Ammon's horn (tissue), 1 donor: ENCODE measurements at places on chromosomes 5 and 9.
A peak's percentile ranks its signal among the peaks of the same experiment; 100 is the strongest.

DNA sequence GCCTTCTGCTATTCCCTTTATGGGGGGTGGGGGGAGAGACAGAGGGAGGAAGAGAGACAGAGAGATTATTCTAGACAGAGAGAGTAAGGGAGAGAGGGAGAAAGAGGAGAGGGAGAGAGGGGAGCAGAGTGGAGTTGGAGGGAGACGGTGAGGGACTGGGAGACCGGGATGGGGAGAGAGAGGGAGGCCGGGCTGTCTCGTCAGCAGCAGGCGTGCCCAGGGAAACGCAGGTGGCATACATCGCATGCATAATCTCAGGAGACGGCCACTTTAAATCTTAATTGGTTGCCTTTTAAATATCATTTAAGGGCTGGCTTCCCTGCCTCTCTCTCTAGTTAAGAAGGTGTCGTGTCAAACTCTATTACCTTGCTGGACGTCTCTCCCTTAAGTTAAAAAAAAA, 8.4 kb downstream of the IRX4 start:
- no peak for DNase-seq

- DNase-seq: no peak
Observed at GRCh38 chr5:122374110-122374509, 62.1 kb downstream of the SNCAIP start.

DNA sequence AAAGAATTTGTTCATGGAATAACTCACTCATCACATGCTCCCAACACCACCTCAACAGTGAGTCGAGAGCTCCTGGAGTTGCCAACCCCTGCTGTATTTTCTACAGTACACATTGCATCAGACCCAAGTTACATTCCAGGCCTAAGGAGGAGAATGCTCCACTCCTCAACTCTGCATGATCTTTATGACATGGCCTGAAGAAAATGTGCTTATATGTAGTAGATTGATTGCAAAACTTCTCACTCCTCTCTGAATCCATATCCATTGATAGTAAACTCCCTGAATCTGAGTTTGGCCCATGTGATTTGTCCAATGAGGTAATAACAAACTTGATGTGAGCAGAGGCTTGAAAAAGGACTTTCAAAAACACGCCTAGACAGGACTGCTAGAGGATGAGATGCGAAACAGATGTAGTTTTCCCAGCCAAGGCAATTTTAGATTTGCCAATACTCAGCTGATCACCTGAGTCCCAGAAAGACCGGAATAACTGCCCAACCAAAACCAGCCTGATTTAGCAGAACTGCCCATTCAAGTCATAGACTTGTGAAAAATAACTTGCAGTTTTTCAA, 29.0 kb upstream of the PAPPA start:
- DNase-seq: no peak

DNA sequence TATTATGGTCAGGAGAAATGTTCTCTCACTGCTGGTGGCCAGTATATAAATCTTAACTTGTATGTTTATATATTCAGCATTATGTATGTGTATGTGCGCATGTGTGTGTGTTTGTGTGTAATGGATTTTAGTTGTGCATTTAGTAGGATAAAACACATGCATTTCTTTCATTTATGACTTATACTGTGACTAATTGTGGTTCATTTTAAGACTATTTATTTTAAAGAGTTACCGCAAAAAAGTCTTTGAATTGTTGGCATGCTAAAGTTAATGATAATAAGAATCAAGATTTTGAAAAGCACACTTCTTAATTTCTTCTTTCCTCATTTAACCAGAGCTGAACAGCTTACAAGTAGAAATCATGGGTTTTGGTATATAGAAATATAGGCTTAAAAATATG, 60.9 kb downstream of the RAI14 start:
- no peak for DNase-seq

- peak; percentile 62 for DNase-seq
Observed at GRCh38 chr9:18438300-18438925, 35.5 kb upstream of the ADAMTSL1 start.

GRCh38 chr5:103295424-103295823, 36.9 kb downstream of the MACIR start:
- no peak for DNase-seq

GRCh38 chr9:108885643-108886348, 23.7 kb downstream of the ACTL7A start:
- DNase-seq: no peak

- no peak for DNase-seq
Observed at GRCh38 chr9:99038484-99038820, 66.5 kb upstream of the TGFBR1 start.

- no peak for DNase-seq
Observed at GRCh38 chr9:125646621-125647100, 60.3 kb downstream of the MAPKAP1 start.

GRCh38 chr5:90170261-90170660, 239.3 kb downstream of the CETN3 start:
- DNase-seq: peak; percentile 14

DNA sequence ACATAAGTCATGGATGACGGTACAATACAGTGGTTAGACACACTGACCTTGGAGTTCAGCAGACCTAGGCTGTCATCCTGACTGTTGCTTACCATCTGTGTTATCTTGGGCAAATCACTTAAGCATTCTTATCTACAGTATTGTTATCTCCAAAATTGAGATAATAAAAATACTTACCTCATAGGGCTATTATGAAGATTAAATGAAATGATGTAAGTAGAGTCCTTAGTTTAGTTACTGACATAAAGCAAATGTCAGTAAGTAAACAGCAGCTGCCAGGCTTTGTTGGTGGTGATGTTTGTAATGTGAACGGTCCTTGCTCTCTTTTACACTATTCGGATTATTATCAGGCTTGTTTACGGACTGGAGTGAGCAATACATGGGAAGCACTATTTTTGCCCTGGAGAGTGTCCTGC, 107.3 kb upstream of the DPYSL3 start:
- DNase-seq: no peak

DNA sequence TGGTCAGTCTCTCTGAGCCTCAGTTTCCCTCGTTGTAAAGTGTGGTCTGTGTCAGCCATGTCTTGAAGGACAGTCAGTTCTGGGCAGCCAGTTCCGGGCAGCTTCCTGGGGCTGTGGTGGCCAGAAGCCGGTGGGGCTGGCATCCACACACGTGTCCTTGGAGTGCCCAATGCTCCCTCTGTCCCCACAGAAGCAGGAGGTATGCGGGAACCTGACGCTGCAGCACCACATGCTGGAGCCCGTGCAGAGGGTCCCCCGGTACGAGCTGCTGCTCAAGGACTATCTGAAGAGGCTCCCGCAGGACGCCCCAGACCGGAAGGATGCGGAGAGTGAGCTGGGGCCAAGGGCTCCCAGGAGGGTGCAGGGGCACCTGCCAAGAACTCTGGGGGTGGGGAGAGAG, 48.4 kb upstream of the SUSD3 start:
- DNase-seq: no peak

- peak; percentile 62 for DNase-seq
Observed at GRCh38 chr9:88781628-88782391, 209.5 kb upstream of the S1PR3 start.

GRCh38 chr5:169178754-169179153, 122.2 kb downstream of the SLIT3 start:
- no peak for DNase-seq

- no peak for DNase-seq
Observed at GRCh38 chr5:11346336-11346735, 557.9 kb downstream of the CTNND2 start.

DNA sequence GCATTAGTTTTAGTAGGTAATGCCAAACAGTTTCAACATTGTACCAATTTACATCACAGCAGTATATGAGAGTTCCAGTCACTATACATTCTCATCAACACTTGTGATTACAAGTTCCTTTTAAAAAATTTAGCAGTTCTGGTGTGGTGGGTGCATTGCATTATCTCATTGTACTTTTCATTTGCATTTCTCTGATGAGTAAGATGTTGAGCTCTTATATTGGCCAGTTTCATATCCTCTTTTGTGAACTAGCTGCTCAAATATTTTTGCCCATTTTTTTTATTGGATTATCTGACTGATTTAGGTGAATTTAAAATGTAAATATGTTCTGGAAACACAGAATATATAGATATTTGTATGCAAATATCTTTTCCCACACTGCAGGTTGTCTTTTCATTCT, 160.9 kb upstream of the NR3C1 start:
- no peak for DNase-seq

DNA sequence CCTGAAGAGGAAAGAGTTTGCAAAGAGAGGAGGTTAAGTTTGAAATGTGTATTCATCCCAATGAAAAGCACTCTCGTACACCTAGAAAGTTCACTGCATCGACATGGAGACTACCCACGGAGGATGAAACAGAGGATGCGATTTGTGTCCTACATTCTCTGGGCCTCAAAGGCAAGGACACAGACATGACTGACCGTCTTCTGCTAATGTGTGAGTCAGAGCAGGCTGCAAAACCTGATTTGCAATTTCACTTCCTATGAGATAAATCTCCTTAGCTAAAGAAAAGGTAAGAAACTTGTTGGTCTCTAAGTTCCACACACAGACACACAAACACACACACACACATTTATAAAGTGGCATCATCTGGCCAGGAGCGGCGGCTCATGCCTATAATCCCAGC, 98.6 kb downstream of the GNAQ start:
- no peak for DNase-seq

GRCh38 chr5:137604348-137605095, 105.4 kb upstream of the SPOCK1 start:
- no peak for DNase-seq

DNA sequence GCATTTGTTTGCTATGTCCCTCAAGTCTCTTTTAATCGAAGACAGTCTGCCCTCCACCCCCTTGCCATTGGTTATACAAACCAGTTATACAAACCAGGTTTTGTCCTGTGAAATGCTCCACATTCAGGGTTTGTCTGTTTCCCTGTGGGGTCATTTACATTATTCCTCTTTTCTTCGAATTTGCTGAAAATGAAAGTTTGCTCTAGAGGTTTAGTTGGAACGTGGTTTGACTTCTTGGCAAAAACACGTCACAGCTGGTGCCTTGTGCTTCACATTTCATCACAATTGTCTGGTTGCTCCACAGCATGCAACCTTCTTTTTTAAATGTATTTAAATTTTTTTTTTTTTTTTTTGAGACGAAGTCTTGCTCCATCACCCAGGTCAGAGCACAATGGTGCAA, 4.2 kb upstream of the HAVCR2 start:
- no peak for DNase-seq

- peak; percentile 42 for DNase-seq
Observed at GRCh38 chr9:77647267-77648233, 572 bp downstream of the GNA14 start.

- DNase-seq: no peak
Observed at GRCh38 chr5:5315068-5315980, 107.2 kb upstream of the ICE1 start.

DNA sequence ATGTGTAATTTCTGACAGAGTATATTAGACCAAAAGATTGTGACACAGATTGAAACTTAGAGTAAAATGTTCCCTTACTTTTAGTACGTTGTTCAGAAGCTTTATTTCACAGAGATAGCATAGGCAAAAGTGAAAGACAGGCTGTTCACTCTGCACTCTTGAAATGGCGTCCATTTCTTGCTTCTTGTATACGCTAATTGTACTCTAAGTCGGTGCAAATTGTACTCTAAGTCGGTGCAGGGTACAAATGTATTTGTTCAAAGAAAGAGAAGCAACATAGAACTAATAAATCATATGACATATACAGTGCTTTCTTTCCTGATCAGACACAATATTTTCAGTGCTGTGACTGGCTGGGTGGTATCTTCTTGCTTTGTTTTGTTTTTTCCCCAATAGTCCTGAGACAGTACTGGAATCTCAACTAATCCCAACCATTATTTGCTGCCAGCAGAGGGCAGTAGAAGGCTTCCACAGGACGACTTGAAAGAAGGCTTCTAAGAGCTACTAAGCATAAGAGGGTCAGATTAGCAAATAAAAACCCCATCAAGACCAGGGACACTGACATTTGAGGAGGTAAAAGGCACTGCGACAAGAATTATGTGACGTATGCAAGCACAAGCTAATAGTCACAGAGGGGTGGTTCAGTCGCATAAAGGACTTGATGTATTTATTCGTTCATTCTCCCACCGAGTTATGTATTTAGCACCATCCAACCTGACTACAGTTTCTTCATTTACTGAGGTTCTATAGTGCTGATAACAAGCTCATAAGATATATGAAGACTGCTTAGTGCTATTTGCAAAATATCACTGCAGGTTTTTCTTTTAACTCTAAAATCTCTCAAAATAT, 831.8 kb downstream of the TAF11L14 start:
- DNase-seq: peak; percentile 80

- DNase-seq: no peak
Observed at GRCh38 chr5:132714456-132715307, 22.7 kb downstream of the KIF3A start.

DNA sequence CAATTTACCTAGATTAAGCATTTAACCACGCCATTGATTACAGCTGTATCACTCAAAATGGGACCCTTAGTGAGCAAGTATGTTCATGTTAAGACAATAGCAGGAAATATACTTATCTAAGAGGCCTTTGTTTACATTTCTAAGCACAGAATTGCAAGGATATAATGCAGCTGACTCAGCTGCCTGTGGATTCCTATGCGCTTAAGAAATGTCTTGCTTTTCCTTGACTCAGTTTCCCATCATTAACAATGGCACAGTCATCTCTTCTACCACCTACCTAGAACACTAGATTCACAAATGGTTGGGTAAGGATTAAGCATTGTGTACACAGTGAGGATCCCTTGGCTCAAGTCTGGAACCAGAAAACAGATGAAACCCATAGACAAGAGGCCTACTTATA, 163.8 kb downstream of the TSSK1B start:
- no peak for DNase-seq

DNA sequence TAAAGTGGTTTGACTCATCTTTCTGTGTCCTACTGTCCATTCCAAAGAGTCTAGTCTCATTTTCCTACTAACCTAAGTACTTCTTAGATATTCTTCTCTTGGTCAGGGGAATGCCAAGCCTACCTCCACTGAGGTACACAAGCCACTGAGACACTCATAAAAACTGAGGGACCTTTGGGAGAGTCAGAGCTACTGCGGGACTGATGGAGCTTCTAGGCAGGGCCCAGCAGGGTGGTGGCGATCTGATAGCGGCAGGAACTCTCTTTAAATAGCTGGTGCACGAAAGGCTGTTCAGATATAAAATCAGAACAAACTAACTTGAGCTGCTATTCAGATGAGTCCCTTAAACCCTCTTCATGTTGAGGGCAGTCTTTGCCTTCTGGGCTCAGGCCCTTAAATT, 14.7 kb downstream of the NUP214 start:
- DNase-seq: no peak

GRCh38 chr9:127731938-127732337, 3.2 kb downstream of the TOR2A start:
- DNase-seq: no peak

DNA sequence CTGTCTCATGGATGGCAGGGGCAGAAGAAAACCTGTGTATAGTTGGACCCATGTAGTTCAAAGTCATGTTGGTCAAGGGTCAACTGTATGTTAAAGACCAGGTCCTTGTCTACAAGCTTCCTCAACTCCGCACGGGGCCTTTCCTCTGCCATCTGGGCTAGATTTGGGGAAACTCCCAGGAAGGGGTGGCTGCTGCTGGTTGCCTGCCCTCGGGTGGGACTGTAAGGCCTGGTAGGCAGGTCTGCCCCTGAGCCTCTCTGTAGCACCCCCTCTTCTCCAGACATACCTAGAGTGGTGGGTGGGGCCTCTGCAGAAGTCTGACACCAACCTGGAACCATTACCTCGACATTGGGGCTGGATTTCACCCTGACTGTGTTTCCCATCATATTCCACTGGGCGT, 15.2 kb downstream of the ENHO start:
- DNase-seq: no peak

- DNase-seq: no peak
Observed at GRCh38 chr5:151127926-151128325, 29.7 kb downstream of the ANXA6 start.

- DNase-seq: no peak
Observed at GRCh38 chr9:37978983-37979382, 75.1 kb upstream of the SLC25A51 start.
